Brain microvascular endothelial cell (primary cell): ENCODE measurements at places on chromosomes 5 and 9.

- no peak for DNase-seq
Observed at GRCh38 chr5:158884827-158885518, 214.7 kb downstream of the EBF1 start.

GRCh38 chr5:172877466-172878260 is 43.6 kb downstream of the ERGIC1 start:
- DNase-seq = no peak

- peak; percentile 97 for DNase-seq
Observed at GRCh38 chr9:90301277-90301653, 341.4 kb downstream of the DIRAS2 start.

GRCh38 chr9:98903961-98904411 is 39.7 kb upstream of the COL15A1 start:
- no peak for DNase-seq

- no peak for DNase-seq
Observed at GRCh38 chr5:20959347-20959746, 971.3 kb upstream of the CDH18 start.

- DNase-seq = no peak
Observed at GRCh38 chr9:136044971-136045594, 50.0 kb downstream of the NACC2 start.

- DNase-seq = no peak
Observed at GRCh38 chr5:64690104-64690416, 243 bp upstream of the SHISAL2B start.

DNA sequence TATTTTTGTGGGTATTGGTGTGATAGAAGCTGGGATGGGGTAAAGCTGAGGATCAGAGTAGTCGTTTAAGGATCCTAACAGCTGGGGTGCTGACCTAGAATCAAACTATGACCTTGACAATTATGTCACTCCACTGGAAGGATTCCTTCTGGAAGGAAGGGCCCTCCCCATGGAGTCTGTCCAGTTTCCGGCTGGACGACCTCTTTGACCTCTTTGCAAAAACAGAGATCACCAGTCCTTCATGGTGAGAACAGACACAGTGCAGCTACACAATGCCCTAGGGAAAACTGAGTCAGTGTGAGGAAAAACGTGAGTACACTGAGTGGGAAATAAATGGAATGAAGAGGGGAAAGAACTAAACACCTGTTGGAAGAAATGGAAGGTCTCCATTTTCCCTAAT is 445.6 kb downstream of the MAT2B start:
- no peak for DNase-seq

- no peak for DNase-seq
Observed at GRCh38 chr9:35828716-35829083, at the start of gene FAM221B. Gene FAM221B, minus strand, starts transcription at chr9:35828732. Its CDS starts 2,571 bp downstream, at chr9:35826161.

DNA sequence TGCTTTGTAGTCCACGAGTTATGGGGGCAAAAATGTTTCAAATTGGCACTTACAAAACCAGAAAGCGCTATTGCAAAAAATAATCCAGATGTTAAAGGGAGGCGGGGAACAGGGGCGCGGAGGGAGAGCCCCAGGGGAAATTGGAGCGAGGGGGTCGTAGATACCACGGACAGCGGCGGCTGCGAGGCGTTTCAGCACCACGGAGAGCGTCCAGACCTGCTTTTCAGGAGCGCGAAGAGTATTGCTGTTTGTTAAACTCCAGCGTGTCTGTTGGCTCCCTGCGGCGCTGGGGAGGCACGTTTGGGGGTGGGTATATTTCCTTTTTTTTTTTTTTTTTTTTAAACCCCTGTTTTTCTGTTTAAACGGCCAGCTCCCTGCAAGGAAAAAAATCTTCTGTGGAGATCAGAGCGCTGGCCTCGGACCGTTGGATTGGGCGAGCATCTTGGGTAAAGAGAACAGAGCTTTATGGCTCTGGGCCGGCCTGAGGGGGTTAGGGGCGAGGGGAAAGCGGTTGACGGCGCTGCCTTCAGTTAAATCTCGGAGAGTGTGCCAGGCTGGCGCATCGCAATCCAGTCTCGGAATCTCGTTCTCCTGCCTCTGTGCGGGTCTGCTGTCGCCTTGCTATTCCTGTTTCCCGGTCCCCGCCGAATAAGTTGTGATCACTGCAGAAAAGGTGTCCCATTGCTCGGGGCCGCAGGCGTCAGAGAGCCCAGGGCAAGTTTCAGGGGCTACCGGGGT is at the start of gene GLRA1:
TSS of gene GLRA1 (minus strand) at position 288 of the 738 bp plus-strand sequence. CDS start 302 bp downstream, outside the sequence.
- peak; percentile 31 for DNase-seq

GRCh38 chr9:96413302-96414221 is 4.6 kb downstream of the ZNF367 start:
- no peak for DNase-seq
